ENCODE measurements at places on chromosomes 1 and 21. TPM values are rescaled to one million over a fixed set of nuclear protein-coding genes. Genes with fewer than 3 reads are reported as not detected.

Gene STIL
- total RNA-seq = 3.8 TPM

Gene SUCO
- total RNA-seq = 17.9 TPM

Gene NBPF19
- 3.7 TPM for total RNA-seq

Gene ALX3
- not detected for total RNA-seq

Gene MMP23B
- total RNA-seq = 3.2 TPM

Gene DHX9
- 107 TPM for total RNA-seq

Gene GJA9
- total RNA-seq = not detected

Gene HSPG2
- 3,652 TPM for total RNA-seq

Gene CA6
- not detected for total RNA-seq

Gene RGS16
- total RNA-seq = 1.0 TPM

Gene ITGB2
- not detected for total RNA-seq

DNA sequence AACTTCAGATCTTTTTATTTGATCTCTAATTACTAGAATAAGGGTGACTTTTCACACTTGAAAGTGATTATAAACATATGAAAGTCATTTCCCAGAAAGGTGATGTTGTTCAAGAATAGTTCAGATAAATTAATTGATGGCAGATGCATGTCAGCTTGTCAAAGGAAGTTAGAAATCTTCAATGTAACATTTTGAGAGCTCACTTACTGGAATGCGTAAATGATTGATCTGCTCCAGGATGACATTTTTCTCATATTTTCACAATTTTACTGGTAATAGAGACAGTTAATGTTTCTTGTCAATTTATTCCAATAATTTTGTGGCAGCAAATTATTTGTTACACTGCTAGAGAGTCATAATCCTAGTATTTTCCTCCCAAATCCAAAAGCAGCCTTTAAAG lies 424.2 kb downstream of the PLA2G4A start:
- DNase-seq = no peak

- no peak for DNase-seq
Measured at GRCh38 chr1:160428053-160428452, 27.7 kb downstream of the VANGL2 start.

DNA sequence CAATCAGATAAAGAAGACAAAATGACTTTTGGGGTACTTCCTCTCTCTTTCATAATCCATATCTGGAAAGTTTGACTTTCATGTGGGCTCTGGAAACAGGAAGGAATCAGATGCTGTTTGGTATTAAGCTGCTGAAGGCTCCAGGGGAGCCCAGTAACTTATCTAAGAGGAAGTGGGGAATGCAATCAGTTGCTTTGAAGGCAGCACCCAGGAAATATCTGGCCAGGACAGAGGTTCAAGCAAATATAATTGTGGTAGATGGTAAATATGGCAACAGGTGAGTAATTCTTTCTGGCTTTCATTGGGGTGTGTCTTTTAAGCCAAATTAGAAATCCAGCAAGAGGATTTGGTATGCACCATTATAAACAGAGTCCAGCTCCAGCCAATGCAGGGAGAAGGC lies 44.4 kb downstream of the COLGALT2 start:
- no peak for DNase-seq

DNA sequence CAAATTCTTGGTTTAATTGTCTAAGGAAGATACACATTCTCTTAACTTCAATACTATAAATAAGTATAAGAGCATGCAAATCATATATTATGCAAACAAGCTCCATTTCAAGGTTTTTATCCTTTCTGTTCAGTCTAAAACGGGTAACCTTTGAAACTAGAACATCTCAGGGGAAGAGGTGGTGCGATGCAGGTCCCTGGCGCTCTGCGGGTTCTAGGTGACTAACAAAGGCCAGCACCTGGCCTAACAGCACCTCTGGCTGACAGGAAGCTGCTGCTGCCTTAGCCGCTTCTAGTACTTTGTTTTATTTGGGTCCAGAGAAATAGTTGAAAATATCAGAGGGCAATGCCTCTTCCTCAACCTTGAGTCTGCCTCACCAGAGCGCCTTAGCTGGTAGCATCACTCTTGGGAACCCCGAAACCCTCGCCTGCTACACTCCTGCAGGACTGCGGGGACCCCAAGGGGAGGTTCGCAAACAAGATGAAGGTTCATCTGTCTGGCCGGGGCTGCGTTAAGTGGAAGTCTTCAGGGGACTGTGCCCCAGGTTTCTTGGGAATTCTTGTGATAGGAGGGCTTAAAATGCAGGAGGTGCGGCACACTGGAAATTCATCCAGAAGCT lies 45.5 kb downstream of the PRDM15 start:
- no peak for DNase-seq

- DNase-seq = no peak
Measured at GRCh38 chr1:68322837-68323687, 90.7 kb upstream of the WLS start.

DNA sequence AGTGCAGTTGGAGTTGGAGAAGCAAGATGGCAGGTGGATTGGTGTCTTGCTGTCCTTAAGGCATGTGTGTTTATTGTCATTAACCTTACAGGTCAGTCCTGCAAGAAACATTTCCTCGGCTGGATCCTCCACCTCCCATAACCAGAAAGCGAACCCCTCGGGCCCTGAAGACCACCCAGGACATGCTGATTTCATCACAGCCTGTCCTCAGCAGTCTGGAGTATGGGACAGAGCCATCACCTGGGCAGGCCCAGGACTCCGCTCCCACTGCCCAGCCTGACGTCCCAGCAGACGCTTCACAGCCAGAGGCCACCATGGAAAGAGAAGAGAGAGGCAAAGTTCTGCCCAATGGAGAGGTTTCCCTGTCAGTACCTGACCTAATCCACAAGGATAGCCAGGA lies 1.6 kb downstream of the C1orf226 start:
- DNase-seq = no peak

GRCh38 chr1:205670611-205671430 lies 9.5 kb downstream of the SLC45A3 start:
- DNase-seq = no peak

GRCh38 chr1:113073479-113073950 lies 517 bp downstream of the LRIG2 start:
- DNase-seq = no peak

DNA sequence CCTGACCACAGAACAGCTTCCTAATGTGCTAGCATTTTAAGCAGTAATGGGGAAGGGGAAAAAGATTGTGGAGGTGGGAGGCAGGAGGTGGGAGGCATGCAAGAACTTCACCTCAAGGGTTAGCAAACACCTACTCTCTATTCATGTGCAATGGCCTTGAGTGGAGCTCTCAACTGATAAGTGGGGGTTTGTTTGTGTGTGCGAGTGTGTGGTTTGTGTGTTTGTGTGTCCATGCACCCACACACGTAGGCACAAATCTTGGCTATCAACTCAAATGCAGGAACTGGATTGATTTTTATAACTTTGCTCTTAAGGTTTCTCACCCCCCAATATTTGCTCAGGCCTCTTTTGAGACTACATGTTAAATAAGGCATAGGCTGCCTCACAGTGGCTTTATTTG lies 78.6 kb downstream of the SYT6 start:
- no peak for DNase-seq

- DNase-seq = no peak
Measured at GRCh38 chr21:37292041-37292440, 24.9 kb upstream of the VPS26C start.

DNA sequence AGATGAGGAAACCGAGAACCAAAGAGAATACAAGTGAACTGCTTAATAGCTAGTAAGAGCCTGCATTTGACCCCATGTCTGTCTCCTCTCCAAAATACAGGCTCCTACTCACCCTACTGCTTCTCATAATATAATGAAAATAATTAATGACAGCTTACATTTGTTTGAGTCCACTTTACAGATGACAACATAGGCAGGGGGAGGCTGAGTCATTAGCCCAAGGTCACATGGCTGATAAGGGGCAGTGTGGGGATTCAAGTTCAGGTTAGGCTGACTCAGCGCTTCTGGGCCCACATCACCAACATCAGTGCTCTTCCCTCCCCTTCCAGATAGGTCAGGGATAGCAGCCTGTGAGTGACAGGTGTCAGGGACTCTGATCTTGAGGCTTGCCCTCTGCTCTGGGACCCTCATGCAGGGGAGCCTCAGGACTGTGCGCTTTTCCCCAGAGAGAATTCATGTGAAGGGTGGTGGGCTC lies 16.2 kb downstream of the AZIN2 start:
- no peak for DNase-seq

DNA sequence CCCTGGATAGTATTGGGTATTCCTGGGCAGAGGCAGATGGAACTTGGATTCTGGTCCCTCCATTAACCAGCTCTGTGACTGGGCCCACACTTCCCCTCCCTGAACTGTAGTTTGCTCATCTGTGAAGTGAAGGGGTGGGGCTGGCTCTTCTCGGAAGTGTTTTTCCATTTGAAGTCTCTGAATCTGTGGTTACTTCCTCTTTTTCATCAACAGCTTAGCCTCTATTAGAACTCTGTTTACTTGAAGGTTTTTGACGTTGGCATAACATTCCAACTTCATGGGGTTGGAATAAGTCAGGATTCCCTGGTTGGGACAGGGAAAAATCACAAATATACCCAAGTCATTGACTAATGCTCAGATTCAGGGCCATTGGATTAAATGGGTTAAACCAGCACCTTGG lies 3.6 kb downstream of the KIAA0040 start:
- no peak for DNase-seq

- DNase-seq = no peak
Measured at GRCh38 chr1:156559797-156560385, 12.5 kb downstream of the IQGAP3 start.
